ENCODE measurements at places on chromosomes 16 and 17.

GRCh38 chr17:64037802-64038201 is 17.4 kb upstream of the ICAM2 start:
- DNase-seq: peak; percentile 36

DNA sequence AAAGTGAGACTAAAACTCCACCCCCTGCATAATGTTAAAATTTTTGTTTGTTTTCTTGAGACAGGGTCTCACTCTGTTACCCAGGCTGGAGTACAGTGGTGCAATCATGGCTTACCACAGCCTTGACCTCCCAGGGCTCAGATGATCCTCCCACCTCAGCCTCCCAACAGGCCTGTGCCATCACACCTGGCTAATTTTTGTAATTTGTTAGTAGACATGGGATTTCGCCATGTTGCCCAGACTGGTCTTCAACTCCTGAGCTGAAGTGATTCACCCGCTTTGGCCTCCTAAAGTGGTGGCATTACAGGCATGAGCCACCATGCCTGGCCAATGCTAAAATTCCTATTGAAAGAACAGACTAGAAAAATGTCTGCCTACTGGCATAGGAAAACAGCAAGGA is 103.8 kb downstream of the TRIM37 start:
- DNase-seq: no peak

- DNase-seq: no peak
Measured at GRCh38 chr16:7344830-7345780, 12.5 kb downstream of the RBFOX1 start.

DNA sequence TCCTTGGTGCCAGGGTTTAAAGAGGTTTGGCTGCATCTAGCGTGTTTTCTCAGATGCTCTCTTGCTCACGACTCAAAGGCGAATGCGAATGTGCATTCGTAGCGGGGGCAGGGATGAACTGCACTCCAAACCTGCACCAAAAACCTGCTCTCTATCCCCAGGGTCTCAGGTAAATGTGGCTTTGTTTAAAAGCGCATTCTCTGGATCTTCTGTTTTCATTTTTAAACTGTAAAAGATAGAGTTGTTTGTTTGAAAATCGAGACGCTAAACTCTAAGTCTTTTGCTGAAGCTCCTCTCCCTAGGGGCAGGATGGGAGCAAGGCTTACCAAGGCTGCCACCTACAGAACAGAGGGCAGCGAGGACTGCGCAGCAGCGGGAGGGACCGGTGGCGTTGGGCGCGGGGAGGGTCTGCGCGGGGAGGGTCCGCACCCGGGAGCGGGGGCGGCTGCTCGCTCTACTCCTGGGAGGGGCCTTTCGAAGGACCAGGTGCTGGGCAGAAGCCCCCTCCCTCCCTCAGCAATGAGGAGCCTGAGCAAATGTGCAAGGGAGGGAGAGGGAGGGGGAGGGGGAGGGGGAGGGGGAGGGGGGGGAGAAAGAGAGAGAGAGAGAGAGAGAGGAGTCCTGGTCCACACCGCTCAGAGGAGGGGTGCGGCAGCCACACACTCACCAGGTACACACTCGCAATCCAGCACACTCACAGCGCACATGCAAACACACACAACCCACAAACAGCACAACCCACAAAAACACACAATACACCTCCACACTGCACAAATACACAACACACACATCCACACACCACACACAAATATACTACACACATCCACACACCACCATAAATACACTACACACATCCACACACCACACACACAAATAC is 142.8 kb downstream of the GRIN2A start:
- DNase-seq: peak; percentile 10

GRCh38 chr16:50259334-50260205 is 6.8 kb upstream of the ADCY7 start:
- DNase-seq: peak; percentile 60

DNA sequence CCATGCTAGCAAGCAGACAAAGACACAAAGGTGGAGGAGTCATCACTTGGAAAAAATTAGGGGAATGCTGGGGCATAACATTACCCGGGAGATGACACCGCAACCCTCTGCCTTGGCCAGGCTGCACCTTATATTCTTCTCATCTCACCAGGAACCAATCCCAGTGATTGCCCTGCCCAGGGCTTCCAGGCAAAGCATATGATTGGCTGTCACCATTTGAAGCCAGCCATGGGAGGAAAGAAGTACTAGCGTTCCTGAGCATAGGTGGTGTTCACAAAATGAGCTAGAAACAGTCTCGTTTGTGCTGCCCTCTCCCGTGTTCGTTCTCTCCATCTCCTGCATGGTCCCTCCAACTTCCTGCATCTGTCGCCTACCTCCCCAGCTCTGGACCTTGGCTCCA is 29.6 kb downstream of the TEKT5 start:
- DNase-seq: no peak

GRCh38 chr16:78434401-78434800 is 334.9 kb downstream of the WWOX start:
- DNase-seq: no peak

DNA sequence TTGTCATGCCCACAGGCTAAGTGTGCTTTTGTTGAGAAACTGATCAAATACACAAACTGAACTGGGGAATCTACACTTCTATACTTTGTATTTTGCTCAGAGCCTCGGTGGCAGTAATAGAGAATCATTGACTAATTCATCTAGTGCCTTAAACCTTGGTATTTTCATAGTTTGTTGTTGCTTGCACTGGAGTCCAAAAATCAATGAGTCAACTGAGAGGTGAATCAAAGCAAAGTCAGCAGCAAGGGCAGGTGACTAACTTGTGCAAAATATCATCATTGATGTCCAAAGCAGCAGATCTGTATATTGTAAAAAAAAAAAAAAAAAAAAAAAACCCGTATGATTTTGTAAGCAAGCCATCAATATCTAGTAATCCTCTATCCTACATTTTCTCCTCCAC is 296.4 kb downstream of the MAP2K6 start:
- no peak for DNase-seq

GRCh38 chr16:50365791-50366575 is 2.8 kb downstream of the BRD7 start:
- peak; percentile 20 for DNase-seq

DNA sequence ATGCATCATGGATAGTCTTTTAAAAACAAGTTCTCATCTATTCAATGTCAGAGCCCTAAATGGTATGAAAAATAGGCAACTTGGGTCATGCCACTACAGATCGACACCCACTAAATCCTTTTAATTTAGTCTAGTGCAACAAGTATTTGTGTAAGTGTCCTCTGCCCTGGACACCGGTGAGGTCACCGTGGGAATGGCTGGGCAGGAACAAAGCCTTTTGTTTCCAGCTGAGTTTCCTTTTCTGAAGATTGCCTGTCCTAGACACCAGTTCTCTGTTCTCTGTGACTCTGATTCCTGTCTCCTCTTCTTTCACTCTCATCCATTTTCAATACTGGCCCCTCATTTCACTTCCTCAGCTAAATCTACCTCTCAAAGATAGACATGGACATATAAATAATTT is 446.5 kb downstream of the MAF start:
- DNase-seq: no peak

- peak; percentile 12 for DNase-seq
Measured at GRCh38 chr16:87375426-87376135, 8.0 kb downstream of the FBXO31 start.

GRCh38 chr16:55571-56136 is 2.0 kb downstream of the SNRNP25 start:
- no peak for DNase-seq

DNA sequence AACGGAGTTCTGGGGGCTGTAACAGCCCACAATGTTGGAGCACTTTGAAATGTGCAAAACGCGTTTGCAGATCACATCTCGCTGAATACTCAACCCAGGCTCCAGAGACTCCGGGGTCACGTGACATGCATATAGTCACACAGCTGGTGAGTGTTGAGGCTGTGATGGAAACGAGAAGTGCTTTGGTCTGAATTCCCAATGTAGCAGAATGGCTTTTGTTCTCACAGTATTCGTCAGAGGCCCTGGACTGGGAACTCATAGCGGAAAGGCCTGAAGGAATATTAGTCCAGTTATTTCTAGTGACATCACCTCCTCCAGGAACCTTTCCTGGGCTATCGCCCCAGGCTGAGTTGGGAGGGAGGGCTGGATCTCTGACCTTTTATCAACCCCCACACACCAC is 95.8 kb upstream of the CRHR1 start:
- DNase-seq: no peak

DNA sequence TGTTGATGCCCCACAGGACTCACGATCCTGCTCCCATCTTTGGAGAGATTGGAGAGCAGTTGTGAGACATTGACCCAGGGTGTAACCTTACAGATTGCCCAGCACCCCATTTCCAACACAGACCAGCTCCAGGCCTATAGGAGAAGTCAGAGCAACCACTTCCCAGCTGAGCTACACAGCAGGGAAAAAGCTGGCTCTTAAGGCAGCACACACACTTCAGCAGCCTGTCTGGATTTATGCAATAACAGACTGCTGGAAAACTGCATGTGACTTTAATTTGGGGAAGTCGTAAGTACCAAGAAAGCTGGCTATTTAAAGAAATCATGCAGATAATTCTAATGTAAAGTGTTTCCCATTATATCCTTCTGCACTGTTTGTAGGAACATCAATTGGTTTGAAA is 30.8 kb downstream of the NOG start:
- DNase-seq: no peak

- DNase-seq: no peak
Measured at GRCh38 chr17:7326186-7326585, 2.9 kb downstream of the NEURL4 start.

DNA sequence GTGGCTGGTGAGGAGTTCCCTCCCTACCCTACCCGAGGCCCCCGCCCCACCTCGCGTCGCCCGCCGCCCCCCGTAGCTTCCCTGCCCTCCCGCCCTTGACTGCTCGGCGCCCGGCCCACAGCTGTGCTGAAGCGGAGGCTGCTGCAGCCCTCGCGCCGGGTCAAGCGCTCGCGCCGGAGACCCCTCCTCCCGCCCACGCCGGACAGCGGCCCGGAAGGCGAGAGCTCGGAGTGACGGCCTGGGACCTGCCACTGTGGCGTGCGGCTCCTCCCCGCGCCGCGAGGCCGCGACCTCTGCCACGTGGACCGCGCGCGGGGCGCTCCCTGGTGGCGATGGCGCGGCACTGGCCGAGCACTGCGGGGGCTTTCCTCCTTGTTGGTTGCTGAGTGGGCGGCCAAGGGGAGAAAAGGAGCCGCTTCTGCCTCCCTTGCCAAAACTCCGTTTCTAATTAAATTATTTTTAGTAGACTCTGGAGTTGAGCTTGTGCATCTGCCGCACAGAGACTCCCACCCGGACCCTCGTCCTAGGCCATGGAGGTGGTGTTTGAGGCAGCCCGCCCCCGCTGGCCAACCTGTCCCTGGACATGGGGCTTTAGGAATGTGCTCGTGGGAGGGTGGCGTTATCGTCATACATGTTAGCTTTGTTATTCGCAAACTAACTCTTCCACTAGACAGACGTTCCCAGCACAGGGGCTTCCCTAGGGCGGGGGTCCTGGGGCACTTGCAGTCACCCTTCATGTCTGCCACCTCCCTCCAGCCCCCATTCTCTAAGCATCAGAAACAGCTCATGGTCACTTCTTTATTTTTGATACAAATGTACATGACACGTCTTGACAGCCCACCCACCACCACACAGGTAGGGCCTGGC is 4.4 kb downstream of the TP53I13 start:
- peak; percentile 70 for DNase-seq

DNA sequence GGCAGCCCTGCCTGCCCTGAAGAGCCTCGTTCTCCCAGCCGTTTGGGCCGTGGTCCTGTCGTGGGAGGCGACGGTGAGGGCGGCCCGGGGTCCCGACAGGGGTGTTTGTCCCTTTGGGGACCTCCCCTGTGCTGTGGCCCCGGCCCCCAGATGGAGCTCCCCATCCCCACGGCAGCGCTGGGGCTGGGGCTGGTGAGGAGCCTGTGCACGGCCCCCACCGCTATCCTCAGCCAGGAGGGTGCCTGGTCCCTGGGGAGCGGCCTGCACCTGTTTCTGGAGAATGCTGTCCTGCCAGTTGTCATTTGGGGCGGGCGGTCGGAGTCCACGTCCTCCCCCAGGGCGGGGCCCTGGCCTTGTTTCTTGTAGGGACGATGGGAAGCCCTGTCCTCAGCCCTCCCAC is 6.6 kb downstream of the CAPN15 start:
- no peak for DNase-seq

- DNase-seq: no peak
Measured at GRCh38 chr16:64339052-64339770, 782.7 kb downstream of the CDH11 start.

GRCh38 chr16:4051591-4051990 is 64.7 kb downstream of the ADCY9 start:
- no peak for DNase-seq

DNA sequence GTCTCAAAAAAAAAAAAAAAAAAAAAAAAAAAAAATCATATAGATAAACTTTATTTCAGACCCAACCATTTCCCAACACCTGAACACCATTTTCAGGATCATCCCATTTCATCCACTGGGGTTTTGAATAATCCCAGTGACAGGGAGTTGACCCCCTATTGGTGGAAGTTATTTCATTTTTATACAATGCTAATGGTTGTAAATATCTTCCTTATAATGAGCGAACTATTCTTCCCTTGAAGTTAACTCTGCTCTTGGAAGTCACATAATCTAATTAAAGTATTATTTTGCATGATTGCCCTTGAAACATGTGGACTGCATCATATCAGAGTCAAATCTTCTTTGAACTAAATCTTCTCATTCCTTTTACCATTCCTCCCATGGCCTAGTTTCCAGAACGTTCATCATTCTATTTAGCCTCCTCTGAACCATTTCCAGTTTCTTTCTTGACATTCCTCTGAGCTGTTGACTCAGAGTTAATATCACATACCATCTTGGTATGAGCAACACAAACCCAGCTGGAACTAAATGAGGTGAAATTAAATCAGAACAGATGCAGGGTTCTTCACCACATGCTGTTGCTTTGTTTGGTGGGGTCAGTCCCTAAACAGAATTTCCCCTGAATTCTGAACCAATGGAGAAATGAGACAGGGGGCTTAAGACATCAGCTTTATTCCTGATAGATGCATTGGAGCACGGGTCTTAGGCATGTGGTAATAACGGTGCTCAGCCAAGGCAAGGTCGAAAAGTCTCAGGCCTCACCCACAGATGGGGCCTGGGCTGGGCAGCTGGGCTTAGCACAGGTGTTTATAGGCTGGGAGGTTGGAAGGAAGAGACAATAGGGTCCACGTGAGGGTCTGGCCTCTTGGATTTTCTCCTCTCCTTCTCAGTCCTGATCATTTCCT is 8.9 kb downstream of the HSD17B2 start:
- no peak for DNase-seq

DNA sequence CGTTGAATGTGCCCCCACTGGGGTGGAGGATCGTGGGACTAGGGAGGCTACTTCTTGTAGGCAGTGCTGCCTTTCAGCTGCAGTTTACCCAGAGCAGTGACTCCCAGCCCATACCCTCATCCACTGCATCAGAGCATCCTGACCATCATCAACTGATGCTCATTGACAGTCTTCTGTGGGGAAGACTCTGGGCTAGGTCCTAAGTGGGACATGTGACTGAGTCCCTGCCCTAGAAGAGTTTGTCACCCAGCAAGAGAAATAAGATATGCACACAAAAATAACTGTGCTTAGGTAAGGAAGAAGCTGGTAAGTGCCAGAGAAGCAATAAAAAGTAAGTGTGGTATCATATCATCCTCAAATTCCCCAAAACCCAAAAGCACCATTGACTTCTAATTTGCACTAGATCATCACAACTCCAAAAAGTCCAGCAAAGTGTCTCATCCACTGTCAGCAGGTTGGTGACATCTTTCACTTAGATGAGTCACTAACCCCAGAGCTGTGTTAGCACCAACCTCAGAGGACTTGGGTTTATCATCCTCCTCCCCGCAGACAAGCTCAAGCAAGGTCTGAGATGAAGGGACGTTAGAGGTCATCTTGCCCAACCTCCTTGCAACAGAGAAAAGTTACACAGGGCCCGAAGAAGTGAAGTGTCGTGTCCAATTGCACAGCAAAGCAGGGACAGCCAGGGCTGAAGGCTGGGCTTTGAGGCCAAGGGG is 99.0 kb downstream of the CCDC182 start:
- no peak for DNase-seq
